ENCODE measurements at places on chromosomes 4 and X.
A peak's percentile ranks its signal among the peaks of the same experiment; 100 is the strongest.

GRCh38 chr4:107363125-107363524 is 327.0 kb upstream of the DKK2 start:
- H3K27ac ChIP-seq, result no peak overlapping the region
- no peak for DNase-seq
- no peak overlapping the region for H3K4me3 ChIP-seq
- peaks cover 12% of the 10 kb centered on the region for H3K4me1 ChIP-seq

GRCh38 chr4:174193438-174194374 is 89.8 kb downstream of the FBXO8 start:
- peaks cover 4% of the 10 kb centered on the region for H3K27me3 ChIP-seq
- H3K4me1 ChIP-seq, result peaks cover 31% of the 10 kb centered on the region
- H3K27ac ChIP-seq, result peak overlapping the region; percentile 16
- DNase-seq, result no peak
- H3K36me3 ChIP-seq, result no peaks in the 10 kb centered on the region
- no peak overlapping the region for H3K4me3 ChIP-seq

GRCh38 chr4:123259676-123260646 is 136.6 kb upstream of the SPRY1 start:
- H3K36me3 ChIP-seq, result peaks cover 5% of the 10 kb centered on the region
- H3K27me3 ChIP-seq, result no peaks in the 10 kb centered on the region
- no peak for DNase-seq
- peaks cover 35% of the 10 kb centered on the region for H3K4me1 ChIP-seq

DNA sequence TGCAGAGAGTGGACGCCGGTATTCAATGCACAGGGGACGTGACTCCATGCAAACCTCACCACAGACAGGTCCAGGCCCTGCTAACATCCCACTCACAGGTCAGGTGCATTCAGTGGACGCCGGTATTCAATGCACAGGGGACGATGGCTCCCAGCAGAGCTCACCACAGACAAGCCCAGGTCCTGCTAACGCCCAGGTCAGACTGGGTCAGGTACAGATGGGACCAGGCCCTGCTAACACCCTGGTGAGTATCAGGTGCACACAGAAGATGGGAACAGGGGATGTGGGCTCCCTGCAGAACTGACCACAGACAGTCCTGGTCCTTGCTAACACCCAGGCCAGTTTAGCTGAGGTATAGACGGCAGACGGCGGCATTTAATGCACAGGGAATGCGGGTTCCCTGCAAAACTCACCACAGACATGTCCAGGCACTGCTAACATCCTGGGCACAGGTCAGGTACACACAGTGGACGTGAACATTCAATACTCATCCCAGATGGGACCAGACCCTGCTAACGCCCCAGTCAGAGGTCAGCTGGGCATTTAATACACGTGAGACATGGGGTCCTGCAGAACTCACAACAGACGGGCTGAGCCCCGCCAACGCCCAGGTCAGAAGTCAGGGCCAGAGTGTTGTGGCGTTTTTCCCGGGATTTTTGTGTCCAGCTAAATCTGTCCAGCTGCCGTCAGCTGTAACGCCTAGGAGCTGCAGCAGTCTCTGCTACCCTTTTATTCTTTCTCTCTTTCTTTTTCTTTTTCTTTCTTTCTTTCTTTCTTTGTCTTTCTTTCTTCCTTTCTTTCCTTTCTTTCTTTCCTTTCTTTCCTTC is 99.2 kb downstream of the SHOX start:
- H3K36me3 ChIP-seq, result no peaks in the 10 kb centered on the region
- H3K27ac ChIP-seq, result no peak overlapping the region
- no peaks in the 10 kb centered on the region for H3K4me1 ChIP-seq
- peaks cover 6% of the 10 kb centered on the region for H3K27me3 ChIP-seq

DNA sequence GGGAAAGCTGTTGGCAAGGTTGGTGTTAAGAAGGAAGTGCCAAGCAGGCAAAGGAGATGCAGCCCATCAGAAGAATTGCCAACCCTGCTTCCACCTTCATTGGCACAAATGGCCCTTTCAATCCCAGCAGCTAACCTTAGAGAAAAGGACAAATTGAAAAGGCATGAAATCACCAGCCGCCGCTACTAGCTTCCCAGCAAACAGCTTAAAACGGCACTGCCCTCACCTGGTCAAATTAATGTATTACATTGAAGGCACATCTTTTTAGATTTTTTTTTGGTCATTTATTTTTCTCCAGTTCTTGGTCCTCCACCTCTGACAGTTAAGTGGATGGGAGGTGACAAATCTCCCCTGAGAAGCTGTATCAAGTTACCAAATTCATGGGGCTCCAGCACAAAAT is 51.0 kb upstream of the NHSL2 start:
- H3K4me3 ChIP-seq, result no peak overlapping the region
- H3K27me3 ChIP-seq, result peaks cover 10% of the 10 kb centered on the region
- no peaks in the 10 kb centered on the region for H3K36me3 ChIP-seq

DNA sequence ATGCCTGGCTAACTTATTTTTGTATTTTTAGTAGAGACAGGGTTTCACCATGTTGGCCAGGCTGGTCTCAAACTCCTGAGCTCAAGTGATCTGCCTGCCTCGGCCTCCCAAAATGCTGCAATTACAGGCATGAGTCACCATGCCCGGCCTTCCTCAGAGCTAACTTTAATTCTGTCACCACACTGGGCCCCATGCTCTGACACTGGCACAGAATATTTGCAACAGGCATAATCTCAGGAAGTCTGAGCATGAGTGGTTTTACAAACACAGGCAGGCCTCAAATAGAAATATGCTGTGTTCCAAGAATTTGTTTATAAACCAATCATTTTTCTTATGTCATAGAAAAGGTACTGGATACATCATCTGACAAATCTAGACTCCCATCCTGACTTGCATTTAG is 32.7 kb upstream of the FAM9C start:
- H3K27me3 ChIP-seq, result no peaks in the 10 kb centered on the region
- no peak for DNase-seq
- no peak overlapping the region for H3K4me3 ChIP-seq
- no peaks in the 10 kb centered on the region for H3K36me3 ChIP-seq
- peaks cover 26% of the 10 kb centered on the region for H3K4me1 ChIP-seq

DNA sequence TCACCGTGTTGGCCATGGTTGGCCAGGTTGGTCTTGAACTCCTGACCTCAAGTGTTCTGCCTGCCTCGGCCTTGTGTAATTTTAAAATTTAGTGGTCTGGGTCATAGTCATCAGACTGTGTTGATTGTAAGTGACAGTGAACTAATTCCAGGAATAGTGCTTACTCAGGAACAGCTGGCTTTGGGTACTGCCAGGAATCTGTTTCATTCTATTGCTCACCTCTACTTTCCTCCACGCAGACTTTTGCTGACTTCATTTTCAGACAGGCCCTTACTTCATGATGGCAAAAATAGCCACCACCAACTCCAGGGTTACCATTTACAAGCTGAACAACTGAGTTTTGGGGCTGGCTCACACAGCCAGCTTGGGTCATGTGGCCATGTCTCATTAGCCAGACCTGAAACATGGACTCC is 54.6 kb downstream of the FNIP2 start:
- H3K4me1 ChIP-seq, result peaks cover 69% of the 10 kb centered on the region
- H3K27ac ChIP-seq, result peak overlapping the region; percentile 94
- no peak for DNase-seq
- no peaks in the 10 kb centered on the region for H3K27me3 ChIP-seq
- no peaks in the 10 kb centered on the region for H3K36me3 ChIP-seq

DNA sequence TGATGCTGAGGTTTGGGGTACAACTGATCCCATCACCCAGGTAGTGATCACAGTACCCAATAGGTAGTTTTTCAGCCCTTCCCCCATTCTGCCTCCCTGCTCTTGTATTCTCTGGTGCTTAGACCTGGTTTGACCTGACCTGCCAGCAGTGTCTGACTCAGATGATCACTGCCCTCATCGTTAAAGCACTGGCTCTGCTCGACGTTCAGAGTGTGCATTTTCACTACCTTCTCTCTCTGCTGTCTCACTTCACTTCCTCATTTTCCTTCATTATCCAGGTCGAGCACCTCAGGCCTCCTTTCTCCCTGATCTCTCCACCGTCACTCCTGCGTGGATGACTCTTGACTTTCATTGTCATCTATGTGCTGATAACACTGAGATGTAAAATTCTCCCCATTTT is 83.6 kb downstream of the PARM1 start:
- H3K4me1 ChIP-seq, result no peaks in the 10 kb centered on the region
- DNase-seq, result no peak
- H3K27ac ChIP-seq, result no peak overlapping the region
- no peaks in the 10 kb centered on the region for H3K27me3 ChIP-seq
- no peak overlapping the region for H3K4me3 ChIP-seq
- H3K36me3 ChIP-seq, result peaks cover 3% of the 10 kb centered on the region

DNA sequence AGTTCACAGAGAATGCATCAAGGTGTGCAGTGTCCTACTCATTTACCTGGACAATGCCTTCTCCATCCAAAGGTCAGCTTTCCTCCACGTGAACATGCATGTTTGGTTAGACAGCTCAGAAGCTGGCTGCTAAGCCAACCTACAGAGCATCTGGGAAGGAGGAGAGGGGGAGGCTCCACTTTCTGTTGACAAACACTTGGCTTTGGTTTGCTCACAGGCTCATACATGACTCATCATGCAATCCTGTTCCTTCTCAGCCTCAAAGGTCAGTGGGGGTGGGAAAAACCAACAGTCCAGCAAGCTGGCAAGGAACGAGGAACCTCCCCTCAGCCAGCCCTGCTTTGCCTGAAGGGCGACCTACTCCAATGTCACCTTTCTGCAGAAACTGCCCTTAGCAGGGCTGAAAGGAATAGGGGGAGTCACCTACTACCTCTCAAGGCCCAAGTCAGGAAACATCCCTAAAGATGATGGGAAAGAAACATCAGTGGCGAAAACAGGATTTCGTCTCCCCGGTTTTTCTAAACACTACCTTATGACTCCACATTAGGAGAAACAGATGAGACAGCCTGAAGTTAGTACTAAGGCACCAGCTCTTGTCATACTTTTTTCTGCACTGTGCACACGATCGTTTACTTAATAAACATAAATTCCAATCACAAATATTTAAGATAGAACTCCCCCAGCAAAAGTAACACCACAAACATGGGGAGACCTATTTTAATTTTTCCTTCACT is 37.9 kb downstream of the RELL1 start:
- no peaks in the 10 kb centered on the region for H3K27me3 ChIP-seq
- H3K27ac ChIP-seq, result no peak overlapping the region
- no peak for DNase-seq
- peaks cover 2% of the 10 kb centered on the region for H3K36me3 ChIP-seq
- H3K4me3 ChIP-seq, result no peak overlapping the region
